ENCODE measurements at places on chromosomes 1 and 21.
A peak's percentile ranks its signal among the peaks of the same experiment; 100 is the strongest.

DNA sequence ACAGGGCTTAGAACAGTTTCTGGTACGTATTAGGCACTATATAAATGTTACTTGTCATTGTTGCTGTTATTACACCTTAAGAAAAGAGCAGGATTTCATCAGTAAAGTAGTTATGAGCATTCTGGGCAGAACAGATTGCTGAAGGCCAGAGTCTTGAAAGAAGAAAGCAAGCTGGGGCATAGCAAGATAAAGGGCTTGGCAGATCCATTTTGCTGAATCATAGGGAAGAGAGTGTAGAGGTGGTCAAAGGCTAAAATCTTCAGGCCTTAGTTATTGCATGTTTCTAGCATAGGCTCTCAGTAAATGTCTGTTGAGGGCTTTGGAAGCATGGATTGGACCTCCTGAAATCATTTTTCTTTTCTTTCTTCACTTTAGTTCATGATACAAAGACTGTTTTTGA lies 67.5 kb downstream of the PLA2G4A start:
- no peaks in the 10 kb centered on the region for H3K4me1 ChIP-seq
- H3K27me3 ChIP-seq, result no peaks in the 10 kb centered on the region
- H3K36me3 ChIP-seq, result no peaks in the 10 kb centered on the region
- no peak for DNase-seq
- H3K4me3 ChIP-seq, result no peak overlapping the region

DNA sequence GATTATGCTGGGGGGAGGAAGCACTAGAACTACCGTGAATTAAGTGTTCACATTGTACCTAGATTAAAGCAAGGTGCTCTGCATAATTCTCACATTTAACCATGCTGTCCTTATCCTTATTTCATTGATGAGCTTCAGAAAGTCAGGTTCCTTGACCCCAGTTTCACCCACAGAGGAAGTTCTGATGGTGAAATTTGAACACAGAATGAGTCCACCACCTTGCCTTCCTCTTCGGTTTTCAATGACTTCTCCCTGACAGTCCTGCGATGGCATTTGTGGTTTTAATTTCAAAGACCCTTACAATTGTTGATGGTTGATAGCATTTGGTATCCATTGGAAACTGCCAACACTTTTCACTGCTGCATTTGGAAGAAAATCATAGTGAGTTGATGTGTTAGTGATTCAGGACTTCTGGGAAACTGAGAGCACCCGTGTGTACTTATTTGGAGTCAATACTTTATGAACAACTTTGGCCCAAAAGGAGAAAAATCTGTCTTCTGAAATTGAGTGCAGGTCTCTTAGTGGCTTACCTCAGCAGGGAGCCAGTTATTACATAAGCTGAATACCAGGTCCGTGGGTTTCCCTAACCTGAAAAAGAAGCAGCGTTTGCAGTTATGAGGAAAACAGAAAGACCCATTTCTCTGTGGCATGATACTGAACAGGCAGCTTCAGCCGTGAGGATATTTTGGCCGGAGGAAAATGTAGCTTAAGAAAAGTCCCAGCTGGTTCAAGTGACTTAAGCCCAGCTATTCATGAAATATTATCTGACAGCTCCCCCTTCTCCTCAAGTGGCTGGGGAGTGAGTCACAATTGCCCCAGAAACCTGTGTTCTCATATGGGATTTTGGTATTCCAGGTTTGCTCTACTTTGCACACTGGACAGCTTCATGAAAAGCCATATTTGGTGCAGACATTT lies 47.5 kb downstream of the ROR1 start:
- H3K4me1 ChIP-seq, result peaks cover 30% of the 10 kb centered on the region
- H3K4me3 ChIP-seq, result no peak overlapping the region
- DNase-seq, result no peak
- H3K27me3 ChIP-seq, result no peaks in the 10 kb centered on the region

DNA sequence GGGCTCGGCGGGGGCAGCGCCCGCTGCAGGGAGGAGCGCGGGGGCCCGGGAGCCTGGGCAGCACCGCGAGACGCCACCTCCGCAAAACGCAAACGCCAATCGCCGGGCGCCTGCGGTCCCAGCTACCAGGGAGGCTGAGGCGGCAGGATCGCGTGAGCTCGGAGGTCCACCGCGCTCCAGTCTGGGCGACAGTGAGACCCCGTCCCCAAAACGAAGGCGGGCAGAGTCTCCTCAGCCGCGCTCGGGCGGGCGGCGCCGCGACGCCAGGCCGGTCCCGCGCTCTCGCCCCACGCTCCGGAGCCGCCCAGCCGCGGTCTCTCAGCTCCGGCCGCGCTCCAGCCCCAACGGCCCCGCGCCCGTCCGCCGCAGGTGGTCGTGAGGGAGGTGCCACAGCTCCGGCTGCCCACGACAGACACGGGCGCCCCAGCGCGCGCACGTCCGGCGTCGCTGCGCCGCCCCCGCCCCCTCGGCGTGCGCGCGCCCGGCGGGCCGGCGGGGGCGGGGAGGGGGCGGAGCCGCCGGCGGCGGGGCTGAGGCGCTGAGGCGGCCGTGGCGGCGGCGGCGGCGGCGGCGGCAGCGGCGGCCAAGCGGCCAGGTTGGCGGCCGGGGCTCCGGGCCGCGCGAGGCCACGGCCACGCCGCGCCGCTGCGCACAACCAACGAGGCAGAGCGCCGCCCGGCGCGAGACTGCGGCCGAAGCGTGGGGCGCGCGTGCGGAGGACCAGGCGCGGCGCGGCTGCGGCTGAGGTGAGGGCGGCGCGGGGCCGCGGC lies at the start of gene ADARB1:
TSS of gene ADARB1 (plus strand) at position 533 of the 770 bp plus-strand sequence. CDS start 97,077 bp downstream, outside the sequence.
- no peaks in the 10 kb centered on the region for H3K27me3 ChIP-seq
- peaks cover 6% of the 10 kb centered on the region for H3K4me1 ChIP-seq
- peak within 1 kb of the TSS; percentile 99 for H3K4me3 ChIP-seq
- DNase-seq, result peak; percentile 72

DNA sequence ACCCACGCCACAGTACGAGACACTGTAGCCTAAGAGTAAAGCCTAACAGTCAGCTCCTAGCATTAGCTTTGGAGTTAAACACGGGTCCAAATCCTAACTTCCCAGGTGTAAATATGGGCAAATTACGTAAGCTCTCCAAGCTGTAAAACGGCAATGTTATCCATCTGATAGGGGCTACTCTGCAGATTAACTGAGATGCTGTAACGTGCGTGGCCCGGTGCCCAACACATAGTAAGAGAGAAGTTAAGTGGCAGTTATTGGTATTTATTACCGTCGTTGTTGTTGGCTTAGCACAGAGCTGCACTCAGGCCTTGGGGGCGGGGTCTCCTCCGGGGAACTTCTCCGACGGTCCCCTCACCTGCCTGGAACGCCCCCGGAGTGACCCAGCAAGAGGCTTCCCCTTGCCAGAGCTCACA lies 457 bp downstream of the TRAPPC3 start:
- DNase-seq, result no peak
- no peaks in the 10 kb centered on the region for H3K36me3 ChIP-seq
- peak overlapping the region; percentile 71 for H3K4me3 ChIP-seq
- H3K4me1 ChIP-seq, result peaks cover 28% of the 10 kb centered on the region
- no peaks in the 10 kb centered on the region for H3K27me3 ChIP-seq

GRCh38 chr1:29732453-29732852 lies 496.1 kb downstream of the PTPRU start:
- no peak overlapping the region for H3K27ac ChIP-seq
- no peaks in the 10 kb centered on the region for H3K27me3 ChIP-seq
- DNase-seq, result no peak
- no peaks in the 10 kb centered on the region for H3K36me3 ChIP-seq
- H3K4me1 ChIP-seq, result no peaks in the 10 kb centered on the region

GRCh38 chr1:151457911-151458801 lies 1.1 kb downstream of the POGZ start:
- H3K27me3 ChIP-seq, result no peaks in the 10 kb centered on the region
- peak; percentile 79 for DNase-seq
- peak overlapping the region; percentile 94 for H3K27ac ChIP-seq
- H3K4me1 ChIP-seq, result peaks cover 19% of the 10 kb centered on the region

- H3K36me3 ChIP-seq, result no peaks in the 10 kb centered on the region
- no peaks in the 10 kb centered on the region for H3K4me1 ChIP-seq
- no peaks in the 10 kb centered on the region for H3K27me3 ChIP-seq
- H3K4me3 ChIP-seq, result no peak overlapping the region
Observed at GRCh38 chr1:9633493-9633892, 18.0 kb upstream of the PIK3CD start.

- H3K27ac ChIP-seq, result no peak overlapping the region
- H3K27me3 ChIP-seq, result no peaks in the 10 kb centered on the region
- H3K36me3 ChIP-seq, result no peaks in the 10 kb centered on the region
- no peak overlapping the region for H3K4me3 ChIP-seq
- no peak for DNase-seq
- no peaks in the 10 kb centered on the region for H3K4me1 ChIP-seq
Observed at GRCh38 chr1:110292031-110292741, 47.0 kb upstream of the RBM15 start.

- peak; percentile 74 for DNase-seq
- no peaks in the 10 kb centered on the region for H3K27me3 ChIP-seq
- H3K4me1 ChIP-seq, result peaks cover 21% of the 10 kb centered on the region
Observed at GRCh38 chr21:42674351-42674940, 21.0 kb downstream of the PDE9A start.

DNA sequence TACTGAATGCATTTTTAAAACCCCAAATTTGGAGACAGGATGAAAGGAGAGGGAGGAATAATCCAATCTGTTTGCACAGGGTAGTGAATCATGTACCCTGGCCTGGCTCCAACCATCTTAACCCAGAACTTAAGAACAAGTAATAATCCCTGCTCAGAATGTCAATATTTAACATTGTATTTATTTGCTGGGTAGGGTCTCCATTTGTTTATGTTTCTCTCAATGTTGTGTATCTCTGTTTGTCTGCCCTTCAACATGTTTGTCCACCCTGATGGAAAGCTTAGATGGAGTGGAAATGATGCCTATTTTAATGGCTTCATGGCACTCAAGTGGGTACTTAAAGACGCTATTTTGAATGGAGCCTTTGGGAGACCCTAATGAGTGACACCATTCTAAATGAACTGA lies 54.4 kb upstream of the CDC42BPA start:
- DNase-seq, result no peak
- no peak overlapping the region for H3K4me3 ChIP-seq
- no peaks in the 10 kb centered on the region for H3K36me3 ChIP-seq
- H3K4me1 ChIP-seq, result no peaks in the 10 kb centered on the region
- no peak overlapping the region for H3K27ac ChIP-seq
- no peaks in the 10 kb centered on the region for H3K27me3 ChIP-seq

- no peak overlapping the region for H3K4me3 ChIP-seq
- H3K4me1 ChIP-seq, result no peaks in the 10 kb centered on the region
Observed at GRCh38 chr1:241336335-241336734, 20.7 kb downstream of the RGS7 start.

GRCh38 chr1:166184897-166185296 lies 18.1 kb upstream of the FAM78B start:
- no peaks in the 10 kb centered on the region for H3K4me1 ChIP-seq
- no peaks in the 10 kb centered on the region for H3K36me3 ChIP-seq
- H3K27ac ChIP-seq, result no peak overlapping the region

- peak overlapping the region; percentile 81 for H3K27ac ChIP-seq
- H3K4me1 ChIP-seq, result no peaks in the 10 kb centered on the region
- no peaks in the 10 kb centered on the region for H3K27me3 ChIP-seq
- DNase-seq, result peak; percentile 20
- peak overlapping the region; percentile 64 for H3K4me3 ChIP-seq
Observed at GRCh38 chr1:72285074-72285425, 2.7 kb upstream of the NEGR1 start.

GRCh38 chr1:45545019-45545493 lies 5.6 kb upstream of the AKR1A1 start:
- H3K27ac ChIP-seq, result no peak overlapping the region
- H3K27me3 ChIP-seq, result no peaks in the 10 kb centered on the region
- H3K4me3 ChIP-seq, result no peak overlapping the region
- H3K4me1 ChIP-seq, result peaks cover 6% of the 10 kb centered on the region

DNA sequence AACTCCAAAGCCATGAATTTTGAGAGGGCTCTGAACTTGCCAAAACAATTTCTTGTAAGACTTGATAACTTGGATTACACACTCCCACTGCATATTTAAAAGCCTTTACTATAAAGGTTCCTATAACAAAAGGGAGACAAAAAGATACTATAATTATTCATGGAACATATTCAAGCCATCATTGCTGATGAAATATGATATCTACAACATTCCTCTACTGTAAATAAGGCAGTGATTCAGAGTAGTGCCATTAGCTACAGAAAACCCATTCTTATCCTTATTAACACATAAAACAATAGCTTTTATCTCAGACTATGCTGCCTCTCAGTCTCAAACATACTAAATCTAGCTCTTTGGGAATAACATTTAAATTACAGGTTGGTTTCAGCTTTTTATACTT lies 675.5 kb upstream of the CXADR start:
- H3K4me3 ChIP-seq, result no peak overlapping the region
- H3K4me1 ChIP-seq, result no peaks in the 10 kb centered on the region
- no peak overlapping the region for H3K27ac ChIP-seq
- H3K36me3 ChIP-seq, result no peaks in the 10 kb centered on the region

DNA sequence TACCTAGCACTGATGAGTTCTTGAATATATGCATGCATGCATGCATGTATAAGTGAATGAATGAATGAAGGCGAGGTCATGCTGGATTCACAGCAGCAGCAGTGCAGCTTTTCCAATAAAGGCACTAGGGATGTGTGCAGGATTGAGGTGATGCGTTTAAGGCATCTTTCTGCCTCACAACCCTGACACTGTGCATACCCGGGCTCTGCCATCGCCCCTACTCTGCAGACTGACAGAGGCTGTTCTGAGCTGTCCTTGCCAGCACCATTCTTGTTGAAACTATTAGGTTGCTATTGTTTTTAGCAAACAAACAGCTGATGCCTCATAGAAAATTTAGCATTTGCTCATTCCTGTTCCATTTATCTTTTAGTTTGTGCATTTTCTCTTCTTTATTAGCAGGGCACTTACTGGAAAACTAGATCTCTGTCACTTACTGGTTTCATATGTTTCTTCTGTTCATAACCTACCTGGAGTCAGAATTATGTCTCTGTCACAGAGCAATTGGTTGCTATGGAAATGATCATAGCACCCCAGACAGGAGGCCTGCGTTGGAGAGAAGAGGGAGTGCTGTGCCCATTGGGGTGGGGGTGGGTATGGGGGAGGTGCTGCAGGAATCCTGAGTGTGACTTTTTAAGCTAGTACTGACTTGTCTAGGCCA lies 79.0 kb downstream of the CD58 start:
- H3K36me3 ChIP-seq, result no peaks in the 10 kb centered on the region
- no peak for DNase-seq
- H3K27me3 ChIP-seq, result no peaks in the 10 kb centered on the region

- H3K27me3 ChIP-seq, result peaks cover 7% of the 10 kb centered on the region
- no peaks in the 10 kb centered on the region for H3K36me3 ChIP-seq
- DNase-seq, result no peak
- no peaks in the 10 kb centered on the region for H3K4me1 ChIP-seq
Observed at GRCh38 chr1:29698033-29698432, 461.7 kb downstream of the PTPRU start.

- H3K4me3 ChIP-seq, result peak overlapping the region; percentile 36
- H3K36me3 ChIP-seq, result no peaks in the 10 kb centered on the region
- no peaks in the 10 kb centered on the region for H3K4me1 ChIP-seq
- DNase-seq, result peak; percentile 34
- peak overlapping the region; percentile 52 for H3K27ac ChIP-seq
Observed at GRCh38 chr1:223887747-223888418, 42.1 kb upstream of the TP53BP2 start.

DNA sequence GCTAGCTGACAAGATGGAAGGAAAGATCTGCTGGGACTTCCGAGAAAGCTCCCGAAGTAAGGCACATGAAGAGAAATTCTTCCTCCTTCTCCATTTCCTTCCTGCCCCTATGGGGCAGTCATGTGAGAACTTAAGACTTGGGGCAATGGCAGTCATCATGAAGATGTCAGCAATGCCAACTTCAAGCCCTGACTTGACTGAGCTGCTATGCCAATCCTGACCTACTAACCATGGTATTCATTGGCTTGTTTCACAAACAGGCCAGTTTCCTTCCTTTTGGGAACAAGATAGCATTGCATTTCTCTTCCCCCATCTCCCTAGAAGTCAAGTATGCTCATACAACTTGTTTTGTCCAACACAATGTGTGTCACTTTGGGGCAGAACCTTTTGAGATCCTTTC lies 25.5 kb downstream of the GRIK1 start:
- H3K4me1 ChIP-seq, result no peaks in the 10 kb centered on the region
- no peaks in the 10 kb centered on the region for H3K36me3 ChIP-seq
- H3K27ac ChIP-seq, result no peak overlapping the region
- H3K27me3 ChIP-seq, result no peaks in the 10 kb centered on the region
- DNase-seq, result no peak
- no peak overlapping the region for H3K4me3 ChIP-seq
